ENCODE measurements at places on chromosomes 16 and 17.

DNA sequence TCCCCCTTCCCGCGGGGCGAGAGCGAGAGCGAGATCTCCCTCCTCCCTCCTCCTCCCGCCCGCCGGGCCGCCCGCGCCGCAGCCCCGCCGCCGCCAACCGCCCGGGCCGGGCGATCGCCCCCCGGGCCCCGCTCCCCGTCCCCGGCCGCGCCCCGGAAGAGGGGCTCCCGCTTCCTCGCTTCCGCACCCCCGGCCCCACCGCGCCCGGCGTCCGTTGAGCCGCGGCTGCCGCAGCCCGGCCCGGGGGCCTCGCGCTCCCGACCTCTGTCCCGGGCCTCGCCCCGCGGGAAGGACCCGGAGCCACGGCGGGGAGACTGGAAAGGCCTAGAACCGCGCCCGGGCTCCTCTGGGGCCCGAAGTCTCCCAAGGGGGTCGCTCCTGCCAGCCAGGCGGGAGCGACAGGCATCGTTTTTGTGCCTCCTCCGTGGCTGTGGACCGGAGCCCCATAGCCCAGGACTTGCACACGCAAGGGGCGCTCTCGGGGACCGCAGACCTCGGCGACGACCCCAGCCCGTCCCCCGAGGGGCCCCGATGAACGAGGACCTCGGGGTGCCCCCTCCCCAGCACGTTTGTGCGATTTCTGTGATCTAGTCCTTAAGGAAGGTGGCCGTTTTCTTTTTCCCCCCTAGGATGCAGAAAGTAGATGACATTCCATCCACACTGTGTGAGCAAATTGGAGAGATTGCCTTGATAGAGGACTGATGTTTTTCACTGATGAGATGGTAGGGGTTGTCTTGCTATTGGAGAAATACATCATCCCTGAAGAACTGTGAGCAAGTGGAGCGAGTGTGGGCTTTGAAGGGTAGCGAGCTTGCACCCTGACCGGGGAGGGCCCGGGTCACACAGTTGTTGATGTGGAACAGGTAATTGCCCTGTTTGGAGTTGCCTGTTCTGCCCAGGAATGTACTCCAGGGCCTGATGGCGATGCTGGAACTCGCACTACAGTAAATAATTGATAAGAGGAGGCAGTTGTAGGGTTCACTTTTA, 611 bp downstream of the BANP start:
- DNase-seq = no peak

DNA sequence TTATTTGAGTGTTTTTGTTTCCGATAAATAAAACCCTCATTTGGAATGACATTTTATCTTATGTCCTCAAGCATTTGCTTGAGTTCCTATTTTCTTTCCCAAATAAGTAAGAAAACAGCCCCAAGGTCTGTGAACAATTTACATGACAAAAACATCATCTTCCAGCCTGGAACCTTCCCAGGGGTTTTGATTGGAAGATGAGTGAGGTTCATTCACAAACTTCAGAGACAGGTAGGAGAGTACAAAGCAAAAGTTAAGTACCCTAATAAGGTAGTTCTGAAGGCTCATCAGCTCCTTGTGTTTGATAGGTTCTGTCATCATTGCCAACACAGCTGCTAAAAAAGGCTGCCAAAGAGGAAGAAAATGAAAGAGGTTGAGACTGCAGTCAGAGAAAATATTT, 772.8 kb downstream of the CDH8 start:
- no peak for DNase-seq

DNA sequence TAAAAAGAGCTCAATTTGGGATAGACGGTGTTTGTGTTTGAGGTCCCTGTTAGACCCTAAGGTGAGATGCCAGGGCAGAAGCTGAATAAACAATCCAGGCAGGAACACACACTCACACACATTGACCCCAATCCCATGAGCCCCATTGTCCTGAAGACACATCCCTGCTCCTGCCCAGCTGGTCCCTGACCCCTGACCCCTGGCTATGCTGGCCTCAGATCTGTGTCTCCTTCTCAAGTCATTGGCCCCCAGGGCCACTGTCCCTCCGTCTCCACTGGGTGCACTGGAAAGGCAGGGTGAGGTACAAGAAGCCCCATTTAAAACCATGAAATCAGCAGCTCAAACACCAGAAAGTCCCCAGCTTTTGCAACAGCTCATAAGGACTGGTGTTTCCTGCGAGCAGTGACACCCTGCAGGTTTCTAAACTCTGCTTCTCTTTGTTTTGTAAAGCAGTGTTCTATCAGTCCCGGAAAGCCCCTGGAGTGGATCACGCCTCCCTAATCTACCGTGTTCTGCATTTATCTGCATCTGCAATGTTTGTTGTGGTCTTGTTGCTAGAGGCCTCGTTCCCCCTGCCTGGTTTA, 18.0 kb upstream of the ASGR2 start:
- no peak for DNase-seq

DNA sequence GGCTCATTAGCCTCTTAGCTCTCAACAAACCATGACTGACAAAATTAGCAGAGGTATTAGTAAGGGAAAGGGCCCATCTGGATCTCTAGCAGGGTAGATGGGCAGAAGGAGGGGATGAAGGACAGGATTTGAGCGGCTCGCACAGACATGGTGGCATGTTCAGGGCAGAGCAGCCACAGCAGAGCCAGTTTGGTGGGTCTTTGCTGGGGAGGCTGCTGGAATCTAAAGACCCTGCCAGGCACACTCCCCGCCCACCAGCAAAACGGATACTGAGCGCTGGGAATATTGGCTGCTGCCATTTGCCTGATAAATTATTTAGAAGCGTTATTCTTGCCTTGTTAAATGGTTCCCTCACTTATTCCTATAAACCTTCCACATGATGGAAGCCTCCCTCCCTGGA, 20.7 kb upstream of the NAT9 start:
- DNase-seq = no peak

DNA sequence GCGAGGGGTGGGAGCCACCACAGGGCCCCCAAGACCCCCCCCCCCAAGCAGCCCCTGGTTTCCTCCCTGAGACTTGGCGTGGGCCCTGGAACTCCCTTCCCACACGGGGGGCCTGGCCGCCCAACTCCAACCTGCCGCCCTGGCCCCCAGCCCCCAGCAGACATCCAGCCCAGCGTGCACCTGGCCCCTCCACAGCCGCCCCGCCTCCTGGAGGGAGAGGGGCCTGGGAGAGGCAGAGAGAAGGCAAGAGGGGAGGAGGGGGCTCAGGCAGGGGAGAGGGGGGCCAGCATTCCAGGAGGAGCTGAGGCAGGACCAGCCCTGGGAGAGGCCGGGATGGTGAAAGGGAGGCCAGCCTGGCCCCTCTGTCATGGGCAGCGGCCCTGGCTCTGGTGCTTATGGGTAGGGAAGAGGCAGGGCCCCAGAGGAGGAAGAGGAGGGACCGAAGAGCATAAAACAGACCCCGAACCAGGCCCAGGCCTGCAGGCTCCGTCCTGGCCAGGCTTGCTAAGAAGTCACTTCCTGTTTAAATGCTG, 16.7 kb downstream of the IL34 start:
- no peak for DNase-seq

- DNase-seq = no peak
These were observed at the start of gene ZNF469 for GRCh38 chr16:88382491-88383400. Gene ZNF469, plus strand, starts transcription at chr16:88382959. Its CDS starts 44,512 bp downstream, at chr16:88427471.

DNA sequence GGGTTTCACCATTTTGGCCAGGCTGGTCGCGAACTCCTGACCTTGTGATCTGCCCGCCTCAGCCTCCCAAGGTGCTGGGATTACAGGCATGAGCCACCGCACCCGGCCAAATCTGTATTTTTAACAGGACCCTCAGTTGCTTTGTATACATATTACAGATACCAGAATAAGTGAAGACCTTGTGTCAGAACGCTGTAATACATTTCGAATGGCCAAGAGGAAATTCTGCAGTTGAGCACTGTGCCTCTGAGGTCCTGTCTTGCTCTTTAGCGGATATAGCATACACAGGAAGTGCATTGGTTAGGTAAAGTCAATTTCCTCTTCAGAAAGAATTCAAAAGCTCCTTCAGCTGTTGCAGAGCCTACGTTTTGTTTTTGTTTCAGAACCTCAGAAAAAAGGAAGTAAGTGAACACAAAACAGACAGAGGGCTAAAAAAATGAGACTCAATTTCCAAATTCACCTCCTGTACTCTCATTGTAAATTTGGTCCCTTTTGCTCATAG, 15.7 kb downstream of the CRLF3 start:
- no peak for DNase-seq

- DNase-seq = no peak
These were observed 57.5 kb downstream of the WIPI1 start for GRCh38 chr17:68399638-68400403.

- DNase-seq = peak; percentile 88
These were observed 6.6 kb upstream of the ARMC5 start for GRCh38 chr16:31452631-31453106.

DNA sequence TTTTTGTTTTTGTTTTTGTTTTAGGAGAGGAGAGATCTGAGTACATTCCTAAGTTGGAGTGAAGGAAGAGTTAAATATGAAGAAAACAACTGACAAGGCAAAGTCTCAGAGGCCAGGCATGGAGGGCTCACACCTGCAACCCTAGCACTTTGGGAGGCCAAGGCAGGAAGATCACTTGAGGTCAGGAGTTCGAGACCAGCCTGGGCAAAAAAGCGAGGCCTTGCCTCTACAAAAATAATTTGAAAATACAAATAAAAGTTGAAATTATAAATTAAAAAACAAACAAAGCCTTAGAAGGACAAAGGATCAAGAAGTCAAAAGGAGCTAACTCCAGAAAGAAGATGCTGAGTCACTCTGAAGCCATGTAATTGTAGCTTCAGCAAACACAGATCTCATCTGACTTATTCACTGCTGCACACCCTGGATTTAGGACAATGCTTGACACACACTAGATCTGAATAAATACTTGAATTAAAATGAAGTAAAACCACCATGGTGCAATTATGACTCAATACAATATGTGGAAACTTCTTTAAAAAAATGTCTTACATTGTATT, 9.1 kb downstream of the CEP20 start:
- DNase-seq = peak; percentile 81

DNA sequence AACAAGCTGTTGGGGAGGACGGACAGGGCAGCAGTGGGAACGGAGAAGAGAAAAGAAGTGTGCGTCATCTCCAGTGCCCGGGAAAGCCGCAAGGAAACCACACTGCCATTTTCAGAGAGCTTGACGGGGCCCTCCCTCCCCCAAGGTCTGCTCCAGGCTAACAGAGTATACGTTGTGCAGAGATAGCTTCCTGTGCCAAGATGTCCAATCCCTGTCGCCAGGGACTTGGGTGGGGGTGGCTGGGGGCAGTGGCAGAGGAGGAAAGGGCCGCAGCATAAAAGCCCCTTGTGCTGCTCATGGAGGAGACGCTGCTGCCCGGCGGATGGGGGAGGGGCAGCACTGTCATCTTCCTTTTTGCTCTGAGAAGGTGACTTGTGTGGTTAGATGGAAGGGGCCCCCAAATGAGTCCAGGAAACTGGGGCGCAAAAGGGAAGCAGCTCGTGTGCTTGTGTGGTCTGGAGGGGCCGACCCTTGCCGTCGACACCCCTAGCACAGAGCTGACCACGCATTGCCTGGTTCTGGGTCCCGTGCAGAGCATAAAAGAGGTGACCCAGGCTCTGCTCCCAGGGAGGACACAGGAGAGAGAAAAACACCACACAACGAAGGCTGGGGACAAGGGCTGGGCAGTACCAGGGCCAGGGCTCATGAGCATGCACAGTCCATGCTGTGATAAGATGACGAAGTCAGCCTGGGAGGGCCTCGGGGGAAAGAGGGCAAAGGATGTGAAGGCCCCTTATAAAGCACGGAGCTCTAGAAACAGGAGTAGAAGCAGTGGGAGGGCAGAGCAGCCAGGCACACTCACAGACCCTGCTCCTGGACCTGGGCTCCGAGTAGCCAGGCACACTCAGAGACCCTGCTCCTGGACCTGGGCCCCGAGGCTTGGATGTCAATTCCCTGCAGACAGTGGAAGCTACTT, 372.7 kb downstream of the SLC39A11 start:
- DNase-seq = no peak

DNA sequence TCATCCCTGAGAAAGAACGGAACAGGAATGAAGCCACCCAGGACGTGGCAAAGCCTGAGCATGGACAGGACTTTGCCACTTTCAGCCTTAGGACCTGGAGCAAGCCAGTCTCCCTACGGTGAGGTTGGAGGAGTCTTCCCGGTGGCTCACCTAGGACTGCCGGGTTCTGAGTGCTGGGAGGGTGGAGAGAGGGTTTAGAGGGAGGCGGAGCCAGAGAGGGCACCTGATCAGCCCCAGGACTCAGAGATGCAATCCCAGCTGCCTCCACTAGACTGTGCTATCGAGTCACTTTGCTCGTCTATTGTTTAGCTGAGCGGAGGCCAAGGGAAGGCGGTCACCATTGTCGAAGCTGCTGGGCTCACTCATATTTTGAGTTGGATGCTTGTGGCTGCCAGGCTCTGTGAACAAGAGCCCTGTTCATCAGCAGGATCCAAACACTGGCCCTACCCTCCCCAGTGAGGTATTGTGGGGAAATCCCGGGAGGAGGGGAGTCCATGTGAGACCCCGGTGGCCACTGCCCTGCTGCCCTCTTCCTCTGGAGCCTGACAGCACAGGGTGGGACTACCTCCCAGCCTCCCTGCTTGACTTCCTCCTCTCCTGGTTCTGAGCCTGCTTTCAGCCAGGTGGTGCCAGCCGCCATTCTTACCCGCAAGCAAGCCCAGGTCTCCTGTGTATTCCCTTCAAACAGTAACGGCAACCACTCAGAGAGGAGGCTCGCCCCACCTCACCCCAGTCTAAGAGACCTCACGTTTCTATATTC, 7.0 kb downstream of the KRT14 start:
- DNase-seq = peak; percentile 60

- peak; percentile 44 for DNase-seq
These were observed 5.6 kb downstream of the SF3B3 start for GRCh38 chr16:70529051-70529777.

DNA sequence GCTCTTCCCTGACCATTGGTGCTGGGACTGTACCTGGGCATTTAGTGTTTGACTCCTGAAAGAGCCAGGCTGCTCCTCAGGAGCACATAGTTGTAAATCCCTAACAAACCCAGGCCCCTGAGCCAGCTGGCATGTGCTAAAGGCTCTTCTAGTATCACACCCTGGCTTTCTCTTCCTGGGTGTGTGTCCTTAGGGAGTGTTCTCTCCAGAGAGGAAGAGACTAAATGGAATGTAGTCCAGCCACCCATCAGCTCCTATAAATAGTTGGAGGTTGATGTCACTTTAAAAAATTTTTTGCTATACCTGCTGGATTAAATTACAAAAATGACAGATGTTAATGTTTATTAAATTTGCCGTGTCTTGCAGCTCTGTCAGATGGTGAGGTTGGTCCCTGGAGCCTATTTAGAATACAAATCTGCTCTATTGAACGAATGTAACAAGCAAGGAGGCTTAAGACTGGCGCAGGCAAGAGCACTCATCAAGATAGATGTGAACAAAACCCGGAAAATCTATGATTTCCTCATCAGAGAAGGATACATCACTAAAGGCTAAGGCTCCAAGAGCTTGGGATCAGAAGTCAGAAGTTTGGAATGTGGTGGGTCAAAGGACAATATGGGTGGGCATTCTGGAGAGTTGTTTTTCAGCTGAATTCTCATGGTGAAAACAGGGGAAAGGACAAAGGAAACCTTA, 13.1 kb upstream of the DUSP14 start:
- no peak for DNase-seq

DNA sequence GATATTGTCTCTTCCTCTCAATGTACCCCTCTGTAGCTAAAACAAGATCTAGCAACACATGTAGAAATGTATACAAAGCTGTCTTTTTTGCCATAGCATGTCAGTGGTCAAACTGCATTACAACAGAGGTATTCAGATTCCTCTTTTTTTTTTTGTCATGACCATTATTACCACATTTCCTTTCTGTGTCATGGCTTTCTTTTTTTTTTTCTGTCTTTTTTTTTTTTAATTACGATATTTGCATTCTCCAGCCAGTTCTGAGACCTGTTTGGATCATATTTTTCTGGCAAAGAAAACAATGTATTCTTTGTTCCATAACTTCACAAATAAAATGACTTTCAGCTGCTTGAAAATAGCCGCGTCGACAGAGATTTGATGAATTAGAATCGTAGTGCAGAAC, 27.4 kb upstream of the CAPNS2 start:
- DNase-seq = no peak
